GM19239 (cell line): ENCODE measurements at places on chromosomes 1 and 21.

DNA sequence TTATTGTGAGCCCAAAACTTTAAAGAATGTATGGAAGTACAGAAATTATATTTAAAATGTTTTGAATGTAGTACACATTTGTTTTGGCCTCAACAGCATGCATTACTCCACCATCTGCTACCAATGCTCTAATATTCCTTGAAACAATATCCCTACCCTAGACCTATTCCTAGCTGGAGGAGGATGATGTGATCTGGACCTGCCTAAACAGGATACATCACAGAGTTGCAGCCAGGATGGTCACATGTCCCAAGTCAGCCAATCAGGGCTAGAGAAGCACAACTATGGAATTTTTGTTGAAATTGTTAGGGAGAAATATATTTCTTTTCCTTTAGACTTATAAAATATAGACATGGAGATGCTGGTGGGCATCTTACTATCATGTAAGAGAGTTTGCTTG, 623.3 kb upstream of the NR5A2 start:
- DNase-seq: no peak

- DNase-seq: no peak
Measured at GRCh38 chr1:50929376-50929958, 30.6 kb downstream of the FAF1 start.

GRCh38 chr1:236520445-236521005, 3.3 kb upstream of the LGALS8 start:
- DNase-seq: no peak

- DNase-seq: no peak
Measured at GRCh38 chr1:244839656-244840055, 4.2 kb downstream of the COX20 start.

DNA sequence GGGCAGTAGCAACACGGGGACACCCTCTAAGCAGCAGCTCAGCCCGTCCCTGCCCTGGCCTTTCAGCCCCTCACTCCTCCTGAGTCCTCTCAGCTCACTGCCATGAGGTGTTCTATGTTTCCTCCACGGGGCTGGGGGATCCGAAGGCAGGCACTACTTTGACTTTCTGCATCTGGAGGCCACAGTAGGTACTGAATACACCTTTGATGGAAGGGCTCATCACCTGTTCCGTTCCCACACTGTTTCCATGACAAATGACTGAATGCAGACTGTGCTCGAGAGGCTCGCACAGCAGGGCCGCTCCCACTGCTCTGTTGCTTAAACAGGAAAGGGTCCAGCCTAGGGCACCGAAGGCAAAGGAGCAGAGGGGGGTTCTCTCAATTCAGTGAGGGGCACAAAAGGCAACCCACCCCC, 77.6 kb upstream of the DNAH14 start:
- no peak for DNase-seq

DNA sequence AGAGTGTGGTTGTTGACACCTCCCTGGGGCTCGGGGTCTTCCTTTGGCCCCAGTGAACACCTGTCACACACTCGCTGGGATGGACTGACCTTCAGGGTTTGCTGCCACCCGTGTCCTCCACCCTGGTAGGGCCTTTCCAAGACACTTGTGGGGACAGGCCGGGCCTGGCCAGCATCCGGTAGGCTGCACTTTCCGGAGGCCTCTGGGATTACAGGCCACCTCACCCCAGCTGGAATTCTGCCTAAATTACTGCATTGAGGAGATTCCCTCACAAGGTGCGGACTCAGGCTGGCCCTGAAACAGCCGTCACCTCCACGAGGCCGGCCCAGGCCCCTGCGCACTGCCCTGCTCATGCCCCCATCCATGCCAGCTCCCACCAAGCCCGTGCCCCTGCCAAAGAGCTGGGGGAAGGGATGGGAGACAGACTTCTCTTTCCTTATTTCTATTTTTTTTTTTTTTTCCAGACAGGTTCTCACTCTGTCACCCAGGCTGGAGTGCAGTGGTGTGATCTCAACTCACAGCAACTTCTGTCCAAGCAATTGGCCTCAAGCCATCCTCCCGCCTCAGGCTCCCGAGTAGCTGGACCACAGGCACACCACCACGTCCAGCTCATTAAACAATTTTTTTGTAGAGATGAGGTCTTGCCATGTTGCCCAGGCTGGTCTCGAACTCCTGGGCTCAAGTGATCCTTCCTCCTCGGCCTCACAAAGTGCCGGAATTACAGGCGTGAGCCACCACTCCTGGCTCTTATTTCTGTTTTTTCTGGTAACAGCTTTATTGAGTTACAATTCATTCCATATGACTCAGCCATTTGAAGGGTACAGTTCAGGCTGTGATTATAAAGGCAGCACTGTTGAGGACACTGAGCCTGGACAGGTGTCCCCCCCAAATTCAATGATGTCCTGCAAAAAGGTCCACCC, 11.3 kb downstream of the CSTB start:
- no peak for DNase-seq

DNA sequence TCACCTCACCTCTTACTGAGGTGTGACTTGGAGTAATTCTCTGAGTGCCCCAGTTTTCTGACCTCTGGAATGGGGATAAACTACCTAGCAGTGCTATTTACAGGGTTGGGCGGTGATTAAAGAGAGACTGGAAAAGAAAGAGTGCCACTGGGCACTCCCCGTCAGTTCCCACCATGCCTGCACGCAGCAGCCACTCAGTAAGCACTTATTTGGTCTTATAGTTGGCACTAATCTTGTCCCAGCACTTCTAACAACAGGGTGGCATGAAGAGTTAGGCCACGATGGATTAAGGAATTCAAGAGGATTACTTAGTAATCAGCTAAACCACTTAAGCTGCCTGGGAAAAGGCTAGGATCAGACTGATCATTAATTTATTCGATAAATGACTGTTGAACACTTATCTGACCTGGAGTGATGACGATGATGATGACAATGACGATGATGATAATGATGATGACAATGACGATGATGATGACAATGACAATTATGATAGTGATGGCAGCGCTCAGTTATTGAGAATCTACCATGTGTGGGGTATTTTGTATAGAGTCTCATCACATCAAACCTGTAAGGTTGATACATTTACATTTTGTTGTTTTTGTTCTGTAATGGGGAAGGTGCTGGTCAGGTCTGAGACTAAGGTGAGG, 5.4 kb downstream of the CITED4 start:
- DNase-seq: no peak

GRCh38 chr1:161491472-161491871, 13.8 kb upstream of the FCGR2A start:
- DNase-seq: no peak

GRCh38 chr1:17509363-17509762, 30.1 kb upstream of the ARHGEF10L start:
- no peak for DNase-seq

DNA sequence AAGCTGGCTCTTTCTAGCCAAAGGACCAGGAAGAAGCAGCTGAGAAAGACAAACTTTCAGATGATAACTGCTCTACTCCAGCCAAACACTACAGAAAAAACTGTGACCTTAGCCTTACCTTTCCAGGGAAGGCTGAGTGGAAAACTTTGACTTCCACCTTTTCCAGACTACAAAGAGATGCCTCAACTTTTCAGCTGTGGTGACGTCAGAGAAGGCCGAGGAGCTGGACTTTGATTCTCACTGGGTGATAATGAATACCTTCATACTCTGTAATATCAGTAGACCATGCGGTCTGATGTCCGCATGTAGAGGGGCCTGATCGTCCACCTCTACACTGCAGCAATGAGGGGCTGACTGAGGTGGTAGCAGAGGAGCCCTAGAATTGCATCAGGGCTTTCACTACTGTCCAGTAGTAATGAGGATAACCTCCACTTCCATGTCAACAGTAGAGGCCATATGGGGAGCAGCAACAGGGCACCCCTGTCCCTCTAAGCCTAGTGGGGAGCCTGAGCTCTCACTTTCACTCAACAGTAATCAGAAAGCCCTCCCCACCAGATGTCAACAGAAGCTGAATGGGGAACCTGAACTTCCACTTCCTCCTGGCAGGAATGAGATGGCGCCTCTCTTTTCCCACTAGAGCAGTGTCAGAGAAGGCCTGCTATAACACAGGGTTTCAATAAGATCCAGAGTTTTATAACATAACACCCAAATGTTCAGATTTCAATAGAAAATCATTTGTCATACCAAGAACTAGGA, 28.4 kb upstream of the PADI1 start:
- no peak for DNase-seq

GRCh38 chr21:33146467-33146866, 76.5 kb downstream of the OLIG1 start:
- no peak for DNase-seq

DNA sequence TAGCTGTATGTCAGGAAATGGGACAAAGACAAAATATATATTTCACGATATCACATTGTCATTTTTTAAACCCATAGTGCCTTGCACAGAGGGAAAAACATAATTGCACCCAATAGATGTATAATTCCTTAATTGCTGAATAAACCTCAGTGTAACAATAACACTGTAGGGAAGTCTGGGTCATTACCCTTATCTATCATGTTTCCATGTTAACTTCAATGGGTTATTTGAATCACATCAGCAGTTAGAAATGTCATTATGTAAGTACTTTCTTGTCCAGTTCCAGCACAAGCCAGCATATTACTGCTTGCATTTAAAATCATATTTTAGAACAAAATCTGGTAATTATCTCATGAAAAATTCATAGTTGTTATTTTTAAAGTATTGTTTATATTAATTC, 222.7 kb downstream of the HMCN1 start:
- DNase-seq: no peak

GRCh38 chr1:63024132-63024531, 240.2 kb downstream of the ATG4C start:
- DNase-seq: no peak

DNA sequence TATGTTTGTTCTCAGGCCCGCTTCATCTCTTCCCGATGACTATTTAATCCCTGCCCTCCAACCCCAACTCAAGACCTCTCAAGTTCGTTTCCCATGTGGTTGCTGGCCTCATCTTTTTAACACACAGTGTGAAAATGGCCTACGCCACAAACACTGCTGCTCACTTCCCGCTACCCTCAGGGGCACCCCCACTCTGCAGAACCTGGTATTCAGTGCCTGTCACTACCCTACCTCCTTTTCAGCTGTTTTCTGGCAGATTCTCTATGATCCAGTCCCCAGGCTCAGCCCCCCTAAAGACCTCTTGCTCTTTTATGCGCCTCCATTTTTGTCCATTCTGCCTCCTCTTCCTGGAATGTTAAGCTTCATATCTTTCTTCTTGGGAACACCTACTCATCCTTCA, 152.6 kb upstream of the C1orf174 start:
- no peak for DNase-seq

DNA sequence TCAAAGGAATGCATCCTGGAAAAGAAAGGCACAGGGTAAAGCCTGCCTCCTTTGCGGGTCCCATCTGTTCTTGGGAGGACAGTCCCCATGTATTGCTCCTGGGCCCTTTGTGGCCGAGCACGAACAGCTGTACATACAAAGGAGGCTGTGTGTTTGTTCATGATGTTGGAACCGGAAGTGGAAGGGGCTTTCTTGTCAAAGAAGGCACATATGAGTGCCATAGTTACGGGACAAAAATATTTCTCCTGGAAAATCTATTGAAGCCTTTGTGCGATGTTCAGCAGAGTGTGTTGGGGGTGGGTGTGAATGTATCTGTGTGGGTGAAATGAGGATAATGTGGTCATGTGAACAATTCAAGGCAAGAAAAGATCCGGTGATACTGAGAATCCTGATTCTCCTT, 297.6 kb downstream of the DISC1 start:
- DNase-seq: no peak

DNA sequence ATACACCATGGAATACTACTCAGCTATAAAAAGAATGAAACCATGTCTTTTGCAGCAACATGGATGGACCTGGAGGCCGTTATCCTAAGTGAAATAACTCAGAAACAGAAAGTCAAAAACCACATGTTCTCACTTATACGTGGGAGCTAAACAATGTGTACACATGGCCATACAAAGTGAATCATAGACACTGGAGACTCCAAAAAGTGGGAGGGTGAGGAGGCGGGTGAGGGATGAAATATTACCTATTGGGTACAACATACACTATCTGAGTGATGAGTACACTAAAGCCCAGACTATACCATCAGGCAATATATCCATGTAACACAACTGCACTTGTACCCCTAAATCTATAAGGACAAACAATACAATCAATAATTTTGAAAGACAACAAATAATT, 39.5 kb upstream of the FAM20B start:
- DNase-seq: no peak

- no peak for DNase-seq
Measured at GRCh38 chr1:169548282-169548681, 38.0 kb downstream of the F5 start.

DNA sequence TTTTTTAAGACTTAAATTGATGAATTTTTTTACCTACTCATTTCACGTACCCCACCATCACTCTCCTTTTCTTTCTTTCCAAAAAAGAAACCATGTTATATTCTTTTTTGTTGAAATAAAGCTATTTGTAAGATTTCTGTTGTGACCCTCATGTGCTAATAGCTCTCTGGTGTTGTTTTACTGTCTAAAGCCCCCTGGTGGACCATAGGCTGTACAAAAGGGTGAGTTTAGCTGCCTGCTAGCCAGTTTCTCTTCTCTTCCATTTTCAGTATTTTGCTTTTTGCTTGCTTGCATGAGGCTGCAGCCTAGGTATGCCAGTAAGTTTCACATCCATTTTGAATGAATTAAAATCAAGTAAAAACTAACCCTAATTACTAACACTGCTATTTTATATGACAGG, 15.6 kb upstream of the VAMP3 start:
- no peak for DNase-seq
